ENCODE measurements at places on chromosomes 12 and 14. TPM values are rescaled to one million over a fixed set of nuclear protein-coding genes. Genes with fewer than 3 reads are reported as not detected.

DNA sequence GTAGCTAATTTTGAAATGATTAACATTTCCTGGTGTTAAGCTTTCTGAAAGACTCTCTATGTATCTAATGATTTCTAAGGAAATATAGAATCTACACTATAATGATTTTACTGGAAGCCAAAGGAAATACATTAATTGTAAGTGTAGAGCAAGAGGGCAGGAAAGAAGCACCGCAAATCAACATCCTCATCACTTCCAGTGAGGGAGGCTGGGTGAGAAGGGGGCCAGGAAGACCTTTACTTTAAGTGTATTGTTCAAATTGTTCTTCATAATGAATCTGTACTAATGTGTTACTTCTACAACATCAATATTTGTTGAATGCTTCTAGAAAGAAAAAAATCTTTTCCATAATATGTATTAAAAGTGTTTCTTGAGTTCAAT is 65.3 kb upstream of the DACT1 start:
- H3K27ac ChIP-seq: no peak overlapping the region
- H3K27me3 ChIP-seq: no peaks in the 10 kb centered on the region
- 0 out of 2 replicates have a peak, but pooled peaks cover 3% of the 10 kb centered on the region for H3K4me1 ChIP-seq
- H3K36me3 ChIP-seq: no peaks in the 10 kb centered on the region
- no peak for DNase-seq

DNA sequence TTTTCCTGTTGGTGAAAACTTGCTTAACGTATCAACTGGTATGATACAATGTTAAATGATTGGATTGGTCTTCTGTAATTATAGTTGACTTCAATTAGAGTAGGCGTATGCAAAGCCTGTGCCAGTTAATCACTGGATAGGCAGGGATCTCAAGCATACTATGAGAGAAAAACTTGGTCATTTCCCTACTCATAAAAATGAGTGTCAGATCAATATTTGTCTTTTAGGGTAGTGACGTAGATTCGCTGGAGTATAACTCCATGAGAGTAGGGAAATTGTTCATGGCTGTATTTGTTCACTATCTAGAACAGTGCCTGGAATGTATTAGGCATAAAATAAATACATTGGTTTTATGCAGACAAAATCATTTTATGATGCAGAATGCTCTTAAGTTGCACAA is 28.6 kb downstream of the NAA30 start:
- no peak for DNase-seq
- H3K36me3 ChIP-seq: no peaks in the 10 kb centered on the region
- no peak overlapping the region for H3K27ac ChIP-seq
- no peak overlapping the region for H3K4me3 ChIP-seq
- H3K27me3 ChIP-seq: no peaks in the 10 kb centered on the region

DNA sequence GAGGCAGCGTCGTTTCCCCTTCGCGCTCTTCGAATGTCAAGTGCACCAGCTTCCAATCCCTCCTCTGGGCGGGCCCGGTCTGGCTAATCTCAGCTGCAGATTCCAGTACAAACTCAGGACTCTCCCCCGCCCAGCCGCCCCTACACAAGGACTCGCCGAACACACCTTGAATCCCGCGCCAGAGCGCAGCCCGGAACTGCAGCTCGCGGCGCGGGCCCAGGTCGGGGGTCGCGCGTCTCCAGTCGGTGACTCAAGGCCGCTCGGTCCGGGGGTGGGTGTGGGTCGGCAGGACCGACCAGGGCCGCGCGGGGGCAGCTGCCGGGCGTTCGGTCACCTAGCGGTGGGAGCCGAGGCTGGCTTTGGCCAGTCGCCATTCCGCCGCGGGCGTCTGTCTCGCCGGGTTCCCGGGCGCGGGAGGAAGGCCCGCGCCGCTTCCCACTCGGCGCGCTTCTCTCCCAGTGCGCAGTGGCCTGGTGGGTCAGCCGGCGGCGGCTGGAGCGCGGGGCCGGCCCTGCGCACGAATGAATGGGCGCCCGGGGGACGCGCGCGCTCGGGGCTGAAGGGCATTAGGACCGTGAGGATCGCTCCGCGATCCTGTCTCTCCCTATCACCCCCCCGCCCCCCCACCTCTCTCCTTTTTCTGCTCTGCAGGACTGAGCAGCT is at the start of gene GALNT16:
Gene GALNT16, plus strand, starts transcription at position 632 of the 663 bp plus-strand sequence. CDS start 133 bp downstream, outside the sequence.
- peaks cover 70% of the 10 kb centered on the region for H3K27me3 ChIP-seq
- peak; percentile 69 for DNase-seq
- H3K36me3 ChIP-seq: no peaks in the 10 kb centered on the region
- H3K4me1 ChIP-seq: peaks cover 21% of the 10 kb centered on the region

- no peak overlapping the region for H3K27ac ChIP-seq
- no peaks in the 10 kb centered on the region for H3K27me3 ChIP-seq
- no peak for DNase-seq
- peaks cover 41% of the 10 kb centered on the region for H3K4me1 ChIP-seq
- H3K4me3 ChIP-seq: no peak overlapping the region
- no peaks in the 10 kb centered on the region for H3K36me3 ChIP-seq
Observed at GRCh38 chr14:69632164-69632563, 20.8 kb downstream of the SUSD6 start.

The MYO1H gene
- not detected for polyA plus RNA-seq

The GALNT16 gene
- polyA plus RNA-seq: 0.90 TPM

The MIS18BP1 gene
- polyA plus RNA-seq: 216 TPM

The APOLD1 gene
- 1.8 TPM for polyA plus RNA-seq

The CMA1 gene
- polyA plus RNA-seq: not detected

The MYF6 gene
- not detected for polyA plus RNA-seq
